ENCODE measurements at places on chromosomes 3 and 15.

GRCh38 chr3:66439666-66440344 lies 61.0 kb downstream of the LRIG1 start:
- H3K27ac ChIP-seq: no peak overlapping the region
- H3K36me3 ChIP-seq: no peaks in the 10 kb centered on the region
- peaks cover 68% of the 10 kb centered on the region for H3K4me1 ChIP-seq
- H3K27me3 ChIP-seq: no peaks in the 10 kb centered on the region

DNA sequence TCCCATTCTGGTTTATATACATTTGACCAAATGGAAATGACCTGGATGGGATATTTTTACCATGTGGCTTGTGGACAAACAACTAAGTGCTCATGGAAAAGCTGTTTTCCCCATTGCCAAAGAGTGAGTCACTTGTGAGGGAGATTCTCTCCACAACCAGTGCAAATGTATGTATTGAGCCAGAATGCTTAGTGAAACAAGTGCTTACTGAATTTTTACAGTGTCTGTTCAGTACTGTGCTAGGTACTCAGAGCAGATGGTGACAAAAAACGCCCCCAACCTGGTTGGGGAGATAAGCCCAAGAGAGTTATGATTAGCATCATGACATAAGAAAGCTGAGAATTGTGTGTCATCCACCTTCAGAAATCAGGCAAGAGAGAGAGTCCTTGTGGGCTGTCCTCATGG lies 2.3 kb downstream of the CHP1 start:
- no peaks in the 10 kb centered on the region for H3K36me3 ChIP-seq
- H3K27me3 ChIP-seq: no peaks in the 10 kb centered on the region
- H3K4me3 ChIP-seq: no peak overlapping the region
- H3K27ac ChIP-seq: no peak overlapping the region

GRCh38 chr3:14726441-14726780 lies 51.5 kb downstream of the C3orf20 start:
- peaks cover 8% of the 10 kb centered on the region for H3K4me1 ChIP-seq
- no peak overlapping the region for H3K4me3 ChIP-seq
- H3K27me3 ChIP-seq: no peaks in the 10 kb centered on the region
- no peak overlapping the region for H3K27ac ChIP-seq

DNA sequence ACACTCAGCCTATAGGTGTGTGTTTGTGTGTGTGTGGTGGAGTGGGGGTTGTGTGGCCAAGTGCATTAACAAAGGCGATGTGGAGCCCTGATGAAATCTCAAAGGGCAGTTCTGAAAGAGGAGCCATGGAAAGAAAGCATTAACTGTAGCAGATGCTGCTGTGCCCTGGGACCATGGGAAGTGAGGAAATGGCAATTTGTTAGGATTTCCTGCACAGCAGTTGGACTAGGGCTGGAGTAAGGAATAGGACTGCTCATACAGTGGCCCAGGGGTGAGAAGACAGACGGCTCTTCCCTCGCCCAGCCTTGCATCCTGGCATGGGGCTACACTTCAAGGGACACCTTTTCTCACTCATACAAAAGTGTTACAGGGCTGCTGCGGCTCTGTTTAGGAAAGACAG lies 12.3 kb upstream of the ZBTB38 start:
- no peak for DNase-seq
- no peak overlapping the region for H3K4me3 ChIP-seq
- H3K36me3 ChIP-seq: no peaks in the 10 kb centered on the region
- peaks cover 2% of the 10 kb centered on the region for H3K4me1 ChIP-seq

DNA sequence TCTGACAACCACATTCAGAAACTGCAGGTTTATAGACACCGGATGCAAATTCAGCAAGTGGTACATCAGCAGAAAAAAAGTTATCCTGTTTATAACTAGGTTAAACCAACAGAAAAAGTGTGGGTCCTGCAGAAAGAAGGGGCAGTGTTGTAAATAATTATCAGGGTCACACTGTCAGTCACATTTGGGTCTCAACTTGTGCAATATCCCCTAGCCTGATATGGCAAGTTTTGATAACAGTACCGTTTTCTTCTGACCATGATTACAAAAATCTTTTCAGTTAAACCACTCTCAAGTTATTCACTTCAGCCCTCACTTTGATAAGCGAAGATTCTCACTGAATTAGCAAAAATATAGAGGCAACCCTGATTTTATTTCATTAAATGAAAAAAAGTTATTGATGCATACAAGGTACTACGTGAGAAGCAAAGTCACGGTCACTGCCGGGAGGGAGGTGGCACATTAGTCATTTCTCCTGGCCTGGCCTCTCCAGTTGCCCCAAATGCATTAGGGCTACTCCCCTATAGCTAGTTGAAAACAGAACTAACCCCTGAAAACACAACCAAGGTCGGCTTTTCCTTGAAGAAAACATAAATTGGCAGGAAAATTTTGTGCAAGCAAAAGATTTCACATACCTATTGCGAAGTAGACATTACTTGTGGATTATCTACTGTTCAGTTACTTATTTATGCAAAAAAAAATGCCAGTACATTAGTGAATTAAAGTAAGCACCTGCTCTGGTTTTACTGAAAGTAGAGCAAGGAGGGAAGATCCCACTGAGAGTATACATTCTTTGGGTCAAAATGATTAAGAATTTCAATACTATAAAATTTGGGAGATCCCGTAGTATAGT lies 28.6 kb downstream of the IL5RA start:
- H3K27me3 ChIP-seq: no peaks in the 10 kb centered on the region
- no peak overlapping the region for H3K4me3 ChIP-seq
- H3K27ac ChIP-seq: no peak overlapping the region
- H3K4me1 ChIP-seq: no peaks in the 10 kb centered on the region

- no peaks in the 10 kb centered on the region for H3K27me3 ChIP-seq
- H3K4me3 ChIP-seq: no peak overlapping the region
- H3K27ac ChIP-seq: no peak overlapping the region
- no peak for DNase-seq
- no peaks in the 10 kb centered on the region for H3K4me1 ChIP-seq
- no peaks in the 10 kb centered on the region for H3K36me3 ChIP-seq
Measured at GRCh38 chr15:79418693-79419279, 13.3 kb upstream of the MINAR1 start.

- H3K27me3 ChIP-seq: no peaks in the 10 kb centered on the region
- H3K36me3 ChIP-seq: no peaks in the 10 kb centered on the region
- no peak overlapping the region for H3K27ac ChIP-seq
- DNase-seq: no peak
Measured at GRCh38 chr3:99789011-99789721, 28.5 kb upstream of the CMSS1 start.

GRCh38 chr15:66704803-66705153 lies 2.7 kb downstream of the SMAD6 start:
- H3K4me3 ChIP-seq: peak overlapping the region; percentile 78
- H3K4me1 ChIP-seq: peaks cover 62% of the 10 kb centered on the region
- no peaks in the 10 kb centered on the region for H3K36me3 ChIP-seq

GRCh38 chr15:96358001-96358801 lies 27.7 kb downstream of the NR2F2 start:
- H3K27ac ChIP-seq: no peak overlapping the region
- H3K4me3 ChIP-seq: peak overlapping the region; percentile 61
- H3K27me3 ChIP-seq: peaks cover 91% of the 10 kb centered on the region
- DNase-seq: peak; percentile 59

DNA sequence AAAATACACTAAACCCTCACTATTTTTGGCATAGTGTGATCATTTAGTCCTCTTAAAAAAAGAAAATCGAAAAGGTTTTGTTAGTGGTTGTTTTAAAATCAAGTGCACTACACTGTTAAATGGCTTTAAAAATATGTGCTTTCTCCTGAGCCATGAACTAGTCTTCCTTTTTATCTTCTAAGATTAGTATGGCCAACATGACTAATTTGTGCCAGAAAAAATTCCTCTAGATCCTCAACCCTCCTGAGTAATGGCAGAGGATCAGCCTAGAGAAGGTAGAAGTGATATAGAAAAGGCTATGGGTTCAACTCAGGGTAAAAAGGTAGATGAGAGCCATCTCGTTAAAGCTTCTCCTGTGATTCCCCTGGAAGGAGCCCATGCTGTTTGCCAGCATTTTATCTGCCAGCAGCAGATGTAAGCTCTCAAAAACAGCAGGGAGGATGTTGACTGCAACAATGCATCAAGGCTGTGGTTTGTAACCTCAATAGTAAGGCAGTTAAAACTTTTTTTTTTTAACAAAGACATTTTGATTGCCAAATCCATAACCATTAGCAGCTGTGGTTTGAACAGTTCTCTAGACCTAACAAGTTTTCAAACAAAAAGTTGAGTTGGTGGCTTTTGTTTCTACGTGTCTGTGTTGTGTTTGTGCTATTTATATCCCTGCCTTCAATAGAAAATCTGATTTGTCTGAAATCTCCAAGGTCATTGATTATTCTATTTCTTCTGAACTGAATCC lies 30.2 kb upstream of the ZNF609 start:
- H3K27ac ChIP-seq: peak overlapping the region; percentile 14
- H3K36me3 ChIP-seq: peaks cover 38% of the 10 kb centered on the region
- H3K27me3 ChIP-seq: no peaks in the 10 kb centered on the region
- peaks cover 15% of the 10 kb centered on the region for H3K4me1 ChIP-seq
- H3K4me3 ChIP-seq: no peak overlapping the region

DNA sequence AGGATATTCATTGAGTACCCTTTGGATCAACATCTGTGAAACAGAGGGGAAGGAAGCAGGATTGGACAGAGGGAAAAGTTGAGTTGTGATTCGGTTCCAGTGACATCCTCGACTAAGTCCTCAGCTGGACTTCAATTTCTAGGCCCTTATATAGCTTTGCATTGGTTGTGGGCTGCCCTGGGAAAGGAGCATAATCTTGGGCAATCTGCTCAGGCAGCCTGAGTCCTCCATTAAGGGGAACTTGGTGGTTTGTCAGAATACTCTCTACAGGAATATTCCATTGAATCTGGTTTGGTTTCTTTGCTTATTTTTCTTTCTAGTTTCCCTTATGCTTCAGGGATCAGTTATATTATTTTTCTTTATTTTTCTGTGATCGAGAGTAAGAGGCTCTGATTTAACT lies 94.1 kb downstream of the TCF12 start:
- H3K27ac ChIP-seq: no peak overlapping the region
- no peaks in the 10 kb centered on the region for H3K36me3 ChIP-seq
- H3K4me3 ChIP-seq: no peak overlapping the region

- H3K4me3 ChIP-seq: no peak overlapping the region
- no peaks in the 10 kb centered on the region for H3K36me3 ChIP-seq
- no peaks in the 10 kb centered on the region for H3K27me3 ChIP-seq
- DNase-seq: no peak
- no peaks in the 10 kb centered on the region for H3K4me1 ChIP-seq
Measured at GRCh38 chr15:27057904-27058645, 87.1 kb downstream of the GABRG3 start.

GRCh38 chr3:182999767-183000166 lies 19.4 kb upstream of the DCUN1D1 start:
- H3K36me3 ChIP-seq: no peaks in the 10 kb centered on the region
- no peaks in the 10 kb centered on the region for H3K4me1 ChIP-seq
- no peaks in the 10 kb centered on the region for H3K27me3 ChIP-seq

DNA sequence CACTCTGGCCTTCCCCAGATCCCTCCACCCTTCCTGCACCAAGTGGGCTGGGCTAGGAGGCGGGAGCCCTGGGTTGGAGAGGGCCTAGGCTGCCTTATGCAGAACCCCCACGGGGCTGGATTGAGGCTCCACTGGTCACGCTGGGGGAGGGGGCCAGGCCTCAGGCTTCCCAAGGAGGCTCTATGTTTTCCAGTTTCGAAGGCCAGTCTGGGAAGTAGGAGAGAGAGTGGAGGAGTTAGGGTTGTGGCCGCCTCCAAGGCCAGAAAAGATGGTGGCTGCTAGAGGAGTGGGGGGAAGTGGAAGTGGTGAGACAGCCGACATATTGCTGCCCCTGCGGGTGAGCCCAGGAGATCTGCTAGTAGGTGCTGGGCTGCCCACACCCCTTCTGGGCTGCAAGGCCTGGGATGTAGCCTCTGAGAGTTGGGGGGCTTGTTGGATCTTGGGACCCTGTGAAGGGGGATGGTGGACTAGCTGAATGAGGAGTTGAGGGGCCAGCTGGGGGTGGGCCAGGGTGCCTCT lies 1.2 kb downstream of the GNAI2 start:
- H3K27ac ChIP-seq: peak overlapping the region; percentile 85
- no peak for DNase-seq
- H3K4me3 ChIP-seq: peak overlapping the region; percentile 76
- H3K27me3 ChIP-seq: no peaks in the 10 kb centered on the region

- peak overlapping the region; percentile 79 for H3K27ac ChIP-seq
- DNase-seq: no peak
- no peaks in the 10 kb centered on the region for H3K27me3 ChIP-seq
- H3K4me3 ChIP-seq: no peak overlapping the region
- H3K4me1 ChIP-seq: peaks cover 5% of the 10 kb centered on the region
Measured at GRCh38 chr15:39473298-39473947, 107.5 kb upstream of the THBS1 start.

DNA sequence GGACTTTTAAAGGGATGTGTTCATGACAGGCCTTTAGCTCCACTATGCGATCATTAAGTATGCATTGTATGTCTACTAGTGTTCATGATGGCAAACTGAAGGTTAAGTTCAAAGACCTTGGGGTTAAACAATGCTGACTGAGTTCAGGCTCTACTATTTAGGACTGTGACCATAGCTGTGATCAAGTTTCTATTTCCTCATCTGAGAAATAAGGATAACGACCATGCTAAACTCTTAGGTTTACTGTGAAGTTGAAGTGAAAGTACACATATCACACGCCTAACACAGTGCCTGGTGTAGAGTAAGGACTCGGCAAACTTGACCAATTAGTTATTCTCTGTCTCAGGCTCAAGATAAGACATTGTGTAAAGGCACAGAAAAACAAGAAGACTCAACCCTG lies 243.2 kb downstream of the MBNL1 start:
- H3K4me1 ChIP-seq: no peaks in the 10 kb centered on the region
- no peaks in the 10 kb centered on the region for H3K36me3 ChIP-seq

DNA sequence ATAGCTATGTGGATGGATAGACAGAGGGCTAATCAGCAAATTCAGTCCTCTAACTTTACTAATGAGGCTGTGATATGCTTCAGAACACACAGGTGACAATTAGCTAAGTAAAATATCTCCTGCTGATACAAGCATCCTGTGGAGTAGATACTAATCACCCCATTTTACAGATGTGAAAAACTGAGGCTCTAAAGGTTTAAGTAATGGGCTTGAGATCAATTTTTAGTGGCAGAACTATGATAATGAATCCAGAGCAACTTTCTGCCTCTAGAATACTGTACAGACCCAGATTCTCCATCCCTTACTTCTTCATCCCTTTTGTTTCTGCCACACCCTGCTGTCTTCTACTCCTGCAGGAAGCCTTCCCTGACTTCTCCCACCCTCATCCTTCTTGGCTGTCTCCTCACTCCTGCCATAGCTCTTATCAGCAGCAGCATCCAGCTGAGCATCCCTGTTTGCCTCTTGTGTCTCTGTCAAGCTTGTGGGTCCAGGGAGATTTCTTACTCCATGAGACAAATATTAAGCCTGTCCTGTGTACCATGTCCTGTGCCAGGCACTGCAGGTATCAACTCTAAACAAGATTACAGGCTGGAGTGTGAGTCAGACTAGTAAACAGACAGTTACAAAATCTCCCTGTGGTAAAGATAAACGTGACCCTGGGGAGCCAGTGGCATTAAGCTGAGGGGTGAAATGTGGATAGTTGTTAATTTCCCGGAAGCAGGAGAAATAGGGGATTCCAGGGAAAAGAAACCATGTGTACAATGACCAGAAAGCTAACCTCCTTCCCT lies 39.2 kb downstream of the SLC6A11 start:
- H3K4me1 ChIP-seq: no peaks in the 10 kb centered on the region
- no peak for DNase-seq
- no peaks in the 10 kb centered on the region for H3K36me3 ChIP-seq
- H3K4me3 ChIP-seq: no peak overlapping the region
- peaks cover 9% of the 10 kb centered on the region for H3K27me3 ChIP-seq

Measured in suprapubic skin (tissue), 4 donors.